ENCODE measurements at places on chromosomes 7 and 10. TPM values are rescaled to one million over a fixed set of nuclear protein-coding genes. Genes with fewer than 3 reads are reported as not detected.

The JCAD gene
- polyA plus RNA-seq = 17.2 TPM

The GIMAP8 gene
- not detected for polyA plus RNA-seq

DNA sequence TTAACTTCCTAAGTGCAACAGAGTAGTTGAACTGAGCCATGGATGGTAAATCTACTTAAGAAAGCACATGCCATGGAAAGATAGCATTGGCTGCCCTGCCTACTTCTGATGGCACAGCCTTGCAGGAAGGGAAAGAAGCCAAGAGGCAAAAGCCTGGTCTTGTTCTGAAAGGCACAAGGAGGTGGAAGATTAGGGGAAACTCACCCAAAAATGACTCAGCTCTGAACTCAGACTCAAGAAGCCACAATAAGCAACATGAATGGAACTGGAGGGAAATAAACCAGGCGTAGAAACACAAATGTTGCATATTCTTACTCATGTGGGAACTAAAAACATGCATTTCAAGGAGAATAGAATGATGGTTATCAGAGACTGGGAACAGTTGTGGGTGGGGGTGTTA lies 20.8 kb upstream of the ALOX5 start:
- no peak for DNase-seq

DNA sequence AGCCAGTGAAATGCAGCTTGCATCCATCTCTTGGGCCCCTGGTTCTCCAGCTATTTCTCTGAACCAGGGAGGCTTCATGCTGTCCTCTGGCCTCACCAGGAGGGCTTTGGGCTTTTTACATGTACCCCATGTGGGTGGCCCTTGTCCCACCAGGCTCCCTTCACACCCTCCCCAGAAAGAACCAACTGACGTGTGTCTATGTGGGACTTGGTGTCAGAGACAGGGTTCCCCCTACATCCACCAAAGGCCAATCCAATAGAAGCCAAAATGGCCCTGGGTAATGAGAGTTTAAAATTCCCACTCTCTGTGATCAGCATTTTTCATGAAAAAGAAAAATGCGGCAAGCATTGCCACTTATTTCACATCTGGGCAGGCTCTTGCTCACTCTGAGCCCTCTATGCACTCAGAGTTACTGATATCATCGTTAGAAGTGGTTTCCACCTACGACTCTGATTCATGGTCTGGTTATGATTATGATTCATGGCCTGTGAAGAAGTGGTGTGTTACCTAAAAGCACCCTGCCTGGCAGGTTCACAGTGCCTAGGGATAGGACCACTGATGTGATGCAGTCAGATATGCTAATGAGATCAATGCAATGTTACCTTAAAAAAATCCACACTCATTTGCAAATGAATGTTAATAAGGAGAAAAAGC lies 133.5 kb downstream of the BUB3 start:
- peak; percentile 14 for DNase-seq

GRCh38 chr7:83148776-83149175 lies 13.9 kb downstream of the PCLO start:
- no peak for DNase-seq

DNA sequence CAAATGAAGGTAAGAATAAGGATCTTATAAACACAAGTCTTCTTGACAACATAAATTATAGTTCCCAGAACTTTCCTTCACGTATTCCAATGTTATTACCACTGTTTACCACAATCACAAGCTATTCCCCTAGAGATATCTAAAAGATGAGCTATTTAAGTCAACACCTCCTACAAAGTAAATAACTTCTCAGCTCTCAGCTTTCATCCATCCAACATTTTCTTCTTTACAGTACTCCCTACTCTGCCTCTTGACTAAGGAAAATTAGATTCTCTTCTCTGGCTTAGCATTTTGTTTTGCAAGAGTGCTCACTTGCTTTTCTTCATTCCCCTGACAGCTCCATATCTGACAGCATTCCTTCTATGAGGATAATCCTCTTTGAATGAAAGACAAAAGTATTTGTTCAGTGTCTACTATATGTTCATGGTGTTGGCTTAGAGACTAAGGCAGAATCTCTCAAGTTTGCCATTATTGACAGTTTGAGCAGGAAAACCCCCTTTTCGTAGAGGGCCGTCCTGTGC lies 93.0 kb upstream of the IL6 start:
- peak; percentile 25 for DNase-seq

DNA sequence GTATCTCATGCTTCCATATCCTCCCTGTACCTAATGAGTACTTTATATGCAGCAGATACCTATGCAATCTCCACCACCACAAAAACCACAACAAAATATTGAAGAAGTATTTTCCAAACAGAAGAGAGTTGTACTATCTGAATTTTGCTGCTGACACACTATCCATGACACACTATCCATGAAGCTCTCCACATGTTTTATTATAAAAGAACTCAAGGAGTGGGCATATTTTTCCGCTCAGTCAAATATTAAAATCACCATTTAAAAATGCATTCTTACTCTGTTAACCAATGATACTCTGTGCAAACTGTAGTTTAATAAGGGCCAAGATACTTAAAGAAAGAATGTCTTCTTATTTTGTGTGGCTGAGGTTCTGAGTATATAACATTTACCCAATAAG lies 2.8 kb downstream of the BET1 start:
- DNase-seq = no peak

DNA sequence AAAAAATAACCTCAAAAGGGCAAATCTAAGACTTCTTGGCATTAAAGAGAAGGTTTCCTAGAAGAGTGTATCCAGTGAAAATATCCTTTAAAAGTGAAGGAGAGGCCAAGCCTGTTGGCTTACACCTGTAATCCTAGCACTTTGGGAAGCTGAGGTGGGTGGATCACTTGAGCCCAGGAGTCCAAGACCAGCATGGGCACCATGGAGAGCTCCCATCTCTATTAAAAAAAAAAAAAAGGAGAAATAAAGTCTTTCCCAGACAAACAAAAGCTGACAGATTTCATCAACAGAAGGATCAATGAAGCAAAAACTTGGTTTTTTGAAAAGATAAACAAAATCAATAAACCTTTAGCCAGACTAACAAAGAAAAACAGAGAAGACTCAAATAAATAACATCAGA lies 67.6 kb upstream of the ZNF800 start:
- DNase-seq = no peak

DNA sequence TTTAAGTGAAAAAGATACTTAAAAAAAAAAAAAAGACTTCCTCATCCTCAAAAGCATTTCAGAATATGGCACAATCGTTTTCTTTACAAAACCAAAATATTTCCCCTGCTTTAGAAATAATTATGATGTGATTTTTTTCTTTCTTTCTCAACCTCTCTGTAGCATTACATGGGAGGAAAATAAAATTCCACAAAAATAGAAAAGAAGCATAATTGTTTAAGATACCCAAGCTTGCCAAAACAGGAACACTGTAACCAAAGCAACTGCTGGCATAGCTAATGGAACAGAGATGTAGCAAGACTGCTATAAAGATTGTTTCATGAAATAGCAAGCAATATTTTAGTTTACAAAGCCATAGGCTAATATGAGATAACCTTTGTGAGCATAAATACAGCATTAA lies 75.6 kb upstream of the GPR22 start:
- peak; percentile 62 for DNase-seq

GRCh38 chr10:32148864-32149251 lies 92.6 kb upstream of the KIF5B start:
- DNase-seq = no peak

The CUX1 gene
- 67.7 TPM for polyA plus RNA-seq

GRCh38 chr10:688312-689120 lies 952 bp downstream of the DIP2C start:
- peak; percentile 77 for DNase-seq

GRCh38 chr7:50684011-50684712 lies 98.5 kb downstream of the GRB10 start:
- DNase-seq = no peak

DNA sequence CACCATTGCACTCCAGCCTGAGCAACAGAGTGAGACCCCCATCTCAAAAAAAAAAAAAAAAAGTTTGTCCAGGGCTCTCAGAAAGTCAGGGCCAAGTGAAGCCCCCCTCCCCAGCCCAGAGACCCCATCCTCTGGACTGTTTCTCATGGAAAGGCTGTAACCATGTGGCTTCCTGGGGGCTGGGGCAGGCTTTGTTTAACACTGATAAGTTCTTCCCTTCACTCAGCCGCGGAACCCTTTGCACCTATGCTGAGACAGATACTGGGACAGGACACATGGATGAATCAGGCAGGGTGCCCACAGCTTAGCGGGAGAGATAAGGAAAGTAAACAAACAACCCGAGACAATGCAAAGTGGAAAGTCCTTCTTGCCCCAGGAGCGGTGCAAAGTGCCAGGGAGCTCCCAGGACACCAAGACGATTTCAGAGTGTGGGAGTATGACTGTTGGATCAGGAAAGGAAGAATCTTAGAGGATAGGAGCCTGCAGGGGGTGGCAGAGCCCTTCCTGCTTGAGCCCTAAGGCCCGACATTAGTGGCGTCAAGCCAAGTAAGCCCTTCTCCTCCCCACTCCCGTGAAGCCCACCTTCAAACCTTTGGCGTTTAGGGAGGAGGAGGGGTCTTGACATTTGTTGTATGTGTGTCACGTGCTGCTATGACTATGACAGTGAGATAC lies 11.6 kb downstream of the MLXIPL start:
- peak; percentile 48 for DNase-seq

DNA sequence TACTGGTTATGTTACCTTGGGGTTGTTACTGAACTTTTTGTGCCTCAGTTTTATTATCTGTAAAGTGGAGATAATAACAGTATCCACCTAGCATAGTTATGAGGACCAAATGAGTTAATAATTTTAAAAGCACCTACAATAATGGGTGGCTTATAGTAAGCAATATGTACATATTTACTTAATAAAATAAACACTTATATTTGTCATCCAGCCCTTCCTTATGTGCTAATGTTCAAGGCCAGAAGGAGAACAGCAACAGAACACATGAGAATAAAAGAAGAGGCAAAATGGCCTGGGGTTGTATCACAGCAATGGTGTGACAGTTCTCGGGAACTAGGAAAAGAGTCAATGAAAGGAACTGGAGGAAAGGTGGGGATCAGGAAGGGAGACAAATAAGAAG lies 255.4 kb upstream of the LRGUK start:
- DNase-seq = no peak

DNA sequence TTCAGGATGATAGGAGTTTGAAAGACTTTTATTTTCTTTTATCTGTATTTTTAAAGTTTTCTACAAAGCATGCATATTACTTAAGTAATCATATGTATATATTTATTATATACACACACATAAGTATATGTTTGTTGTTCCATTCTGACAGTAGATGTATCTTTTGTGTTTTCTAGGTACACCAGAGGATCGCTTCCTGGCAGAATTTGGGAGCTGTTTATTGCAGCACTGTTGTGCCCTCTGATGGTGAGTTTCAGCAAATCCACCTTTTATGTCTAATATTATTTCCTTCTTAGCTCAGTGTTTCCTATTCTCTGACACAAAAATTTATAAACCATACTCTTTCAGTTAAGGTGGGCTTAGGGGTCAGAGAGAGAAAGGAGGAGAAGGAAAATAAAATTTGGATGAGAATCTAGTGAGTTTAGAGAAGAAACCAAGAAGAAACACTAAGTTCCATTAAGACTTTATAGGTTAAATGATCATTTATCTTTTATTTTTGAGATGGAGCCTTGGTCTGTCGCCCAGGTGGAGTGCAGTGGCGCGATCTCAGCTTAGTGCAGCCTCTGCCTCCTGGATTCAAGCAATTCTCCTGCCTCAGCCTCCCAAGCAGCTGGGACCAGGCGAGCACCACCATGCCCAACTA lies 59.2 kb upstream of the OIT3 start:
- DNase-seq = peak; percentile 64

DNA sequence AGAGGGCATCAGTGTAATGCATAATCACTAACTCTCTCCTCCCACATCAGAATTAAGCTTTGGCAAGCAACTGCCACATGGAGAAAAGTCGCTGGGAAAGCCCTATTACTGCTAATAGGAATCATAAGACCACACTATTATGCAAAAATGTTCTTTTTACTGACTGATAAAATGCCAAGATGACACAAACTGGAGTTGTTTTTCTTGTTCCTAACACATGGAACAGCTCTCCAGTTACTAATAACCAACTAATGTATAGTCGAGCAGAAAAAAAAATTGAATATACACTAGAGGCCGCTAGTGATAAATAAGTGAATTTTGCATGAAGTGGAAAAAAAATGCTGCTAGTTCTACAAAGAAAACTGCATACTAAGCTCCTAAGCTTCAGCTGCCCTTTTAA lies 165.6 kb downstream of the TPK1 start:
- DNase-seq = peak; percentile 64

GRCh38 chr10:14588084-14588937 lies 186.4 kb downstream of the FAM107B start:
- no peak for DNase-seq

The UCMA gene
- polyA plus RNA-seq = not detected

GRCh38 chr7:28904578-28905048 lies 53.5 kb downstream of the TRIL start:
- DNase-seq = no peak

The GPR15LG gene
- not detected for polyA plus RNA-seq

DNA sequence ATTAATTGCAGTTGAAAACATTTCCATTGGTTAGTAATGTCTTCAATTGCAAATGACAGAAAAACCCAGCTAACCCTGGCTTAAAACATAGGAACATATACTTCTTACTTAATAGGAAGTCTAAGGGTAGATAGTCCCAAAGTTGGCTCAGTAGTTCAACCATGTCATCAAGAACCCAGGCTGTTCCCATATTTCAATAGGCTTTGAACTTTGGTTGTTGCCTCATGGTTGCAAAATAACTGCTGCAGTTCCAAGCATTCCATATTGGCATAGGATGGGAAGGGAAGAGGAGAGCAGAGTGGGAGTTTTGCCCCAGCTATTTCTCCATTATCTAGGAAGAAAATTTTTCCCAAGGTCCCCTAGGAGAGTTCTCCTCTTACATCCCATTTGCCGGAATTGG lies 81.4 kb upstream of the EEPD1 start:
- peak; percentile 22 for DNase-seq

- DNase-seq = no peak
Observed at GRCh38 chr10:69409968-69410367, 6.8 kb downstream of the TACR2 start.

DNA sequence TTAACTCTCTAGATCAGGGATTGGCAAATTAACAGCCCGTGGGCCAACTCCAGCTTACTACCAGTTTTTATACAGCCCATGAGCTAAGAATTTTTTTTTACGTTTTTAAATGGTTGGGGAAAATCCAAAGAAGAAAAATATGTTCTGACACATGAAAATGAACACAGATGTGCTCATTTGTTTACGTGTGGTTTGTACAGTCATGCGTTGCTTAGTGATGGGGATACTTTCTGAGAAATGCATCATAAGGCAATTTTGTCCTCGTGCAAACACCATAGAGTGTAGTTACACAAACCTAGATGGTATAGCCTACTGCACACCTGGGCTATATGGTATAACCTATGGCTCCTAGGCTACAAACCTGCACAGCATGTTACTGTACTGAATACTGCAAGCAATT lies 8.3 kb upstream of the SMKR1 start:
- peak; percentile 54 for DNase-seq

The HOXA9 gene
- polyA plus RNA-seq = not detected

- DNase-seq = no peak
Observed at GRCh38 chr7:125383324-125383723, 453.7 kb upstream of the POT1 start.

The PHYHIPL gene
- 1.1 TPM for polyA plus RNA-seq

DNA sequence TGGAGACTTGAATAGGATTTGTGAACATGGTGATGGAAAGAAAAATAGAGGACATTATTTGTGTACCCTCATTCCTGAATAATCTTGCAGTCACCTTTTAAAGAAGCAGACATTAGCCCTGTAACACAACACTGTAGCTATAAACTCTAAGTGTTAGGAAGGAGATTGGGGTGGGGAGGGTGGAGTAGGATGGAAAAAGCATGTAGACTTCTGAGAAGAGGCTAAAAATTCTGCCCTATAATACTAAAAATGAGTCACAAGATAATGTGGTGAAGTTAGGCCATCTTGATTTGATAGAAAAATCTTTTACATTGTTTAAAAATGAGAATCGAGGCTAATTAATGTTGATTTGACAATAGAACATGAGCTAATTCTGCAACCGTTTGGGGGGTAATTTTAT lies 128.8 kb downstream of the LCOR start:
- no peak for DNase-seq

Data from cardiac muscle cell (in vitro differentiated cells and primary cell).